LNCaP clone FGC (cell line): ENCODE measurements at places on chromosomes 11 and 22.

DNA sequence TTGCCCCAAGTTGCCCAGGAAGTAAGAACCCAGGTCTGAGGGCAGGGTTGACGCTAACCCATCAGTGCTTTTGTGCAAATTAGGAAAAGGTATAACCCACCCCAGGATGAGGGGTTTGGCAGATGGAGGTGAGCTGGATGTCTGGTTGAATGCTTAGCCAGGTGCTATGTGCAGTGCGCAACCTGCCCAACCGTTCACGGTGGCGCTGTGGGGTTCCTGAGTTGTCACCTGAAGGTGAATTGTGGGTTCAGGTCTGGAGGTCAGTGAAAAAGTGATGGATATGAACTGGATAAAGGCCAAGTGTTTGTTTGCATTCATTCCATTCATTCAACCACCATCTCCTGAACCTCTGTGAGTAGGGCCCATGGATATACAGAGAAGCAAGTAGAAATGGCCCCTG lies 14.3 kb upstream of the LGALS2 start:
- DNase-seq: no peak

DNA sequence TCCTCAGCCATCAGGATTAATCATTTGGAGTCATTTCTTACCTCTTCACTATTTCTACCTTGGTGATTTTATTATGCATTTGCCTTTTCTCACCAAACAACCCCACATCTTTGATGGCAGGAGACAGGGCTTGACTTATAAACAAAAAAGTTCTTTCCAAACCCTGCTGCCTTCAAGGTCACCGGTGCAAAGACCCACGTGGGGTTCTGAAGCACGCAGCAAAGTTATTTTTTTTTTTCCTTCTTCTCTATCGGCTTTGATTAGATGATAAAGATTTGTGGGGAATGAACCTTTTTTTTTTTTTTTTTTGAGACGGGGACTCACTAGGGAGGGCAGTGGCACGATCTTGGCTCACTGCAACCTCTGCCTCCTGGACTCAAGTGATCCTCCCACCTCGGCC lies 44.1 kb downstream of the DRG1 start:
- no peak for DNase-seq

- DNase-seq: no peak
Observed at GRCh38 chr11:69040581-69041260, 8.0 kb upstream of the TPCN2 start.

- no peak for DNase-seq
Observed at GRCh38 chr11:1009991-1010390, 26.5 kb downstream of the MUC6 start.

- DNase-seq: no peak
Observed at GRCh38 chr22:24772493-24773220, 1.9 kb downstream of the PIWIL3 start.

DNA sequence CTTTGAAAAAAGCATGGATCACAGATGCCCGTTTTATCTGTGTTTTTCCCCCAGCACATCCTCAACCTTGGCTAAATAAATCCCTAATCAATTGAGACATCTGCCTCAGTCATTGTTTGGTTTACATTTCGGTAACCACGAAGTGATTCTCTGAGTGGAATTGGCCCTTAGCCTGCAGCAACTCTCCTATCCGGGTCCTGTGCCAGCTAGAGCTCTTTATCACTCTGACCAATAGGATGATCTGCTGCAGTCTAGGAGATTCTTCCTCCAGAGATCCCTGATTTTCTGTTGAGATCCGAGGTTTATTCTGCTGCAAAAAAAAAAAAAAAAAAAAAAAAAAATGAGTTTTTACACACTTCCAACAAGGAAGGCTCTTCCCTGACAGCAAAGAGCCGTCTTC lies 137.3 kb downstream of the KCNA4 start:
- no peak for DNase-seq

- no peak for DNase-seq
Observed at GRCh38 chr11:120739780-120740179, 228.2 kb downstream of the GRIK4 start.

GRCh38 chr22:46815896-46816731 lies 53.7 kb downstream of the TBC1D22A start:
- DNase-seq: no peak

DNA sequence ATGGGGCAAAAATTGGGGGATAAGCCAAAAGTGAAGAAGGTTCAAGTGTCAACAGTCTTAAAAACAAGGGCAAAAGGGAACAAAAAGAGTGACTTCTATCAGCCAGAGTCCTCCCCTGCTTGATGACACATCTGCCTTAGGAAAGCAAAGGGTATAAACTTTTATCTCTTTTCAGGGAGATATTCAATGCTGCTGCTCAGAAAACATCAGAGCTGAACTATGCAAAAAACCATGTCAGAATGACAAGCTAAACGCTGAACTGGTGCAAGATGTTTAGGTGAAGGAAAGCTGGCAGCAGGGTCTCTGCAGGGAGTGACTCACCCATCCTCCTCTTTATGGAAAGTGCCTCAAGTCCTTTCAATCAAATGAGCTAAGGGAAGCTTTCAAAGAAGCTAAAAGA lies 24.7 kb downstream of the ALG9 start:
- no peak for DNase-seq

GRCh38 chr22:23850136-23850611 lies 7.5 kb upstream of the SLC2A11 start:
- no peak for DNase-seq

DNA sequence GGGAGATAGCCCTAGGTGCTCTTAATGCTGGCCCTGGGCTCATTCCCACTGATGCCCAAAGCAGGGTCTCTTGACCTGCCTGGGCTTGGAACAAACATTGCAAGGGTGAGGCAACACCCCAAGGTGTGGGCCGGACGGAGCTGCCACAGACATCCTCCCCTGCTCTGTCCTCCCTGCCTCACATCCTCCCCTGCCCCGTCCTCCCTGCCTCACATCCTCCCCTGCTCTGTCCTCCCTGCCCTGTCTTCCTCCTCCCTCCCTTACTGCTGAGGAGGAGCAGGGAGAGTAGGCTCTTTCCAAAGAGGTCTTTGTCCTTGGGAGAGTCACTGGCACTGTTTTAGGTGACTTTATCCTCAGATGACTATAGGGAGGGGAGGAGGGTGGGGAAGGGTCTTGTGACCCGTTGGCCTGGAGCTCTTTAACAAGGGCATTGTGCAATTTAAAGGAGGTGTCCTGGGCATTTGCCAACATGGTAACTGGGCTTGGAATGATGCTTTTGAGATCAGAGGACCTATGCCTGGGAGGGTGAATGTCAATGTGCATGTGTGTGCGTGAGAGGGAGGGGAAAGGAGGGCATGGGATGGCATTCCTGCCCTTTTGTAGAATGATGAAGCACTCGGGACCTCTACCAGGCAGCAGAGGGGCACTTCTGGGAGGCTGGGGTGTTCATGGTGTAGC lies 700 bp downstream of the FAM180B start:
- DNase-seq: no peak

GRCh38 chr11:93942176-93942575 lies 79.0 kb upstream of the HEPHL1 start:
- no peak for DNase-seq

- no peak for DNase-seq
Observed at GRCh38 chr11:133919330-133920108, 37.2 kb downstream of the IGSF9B start.

DNA sequence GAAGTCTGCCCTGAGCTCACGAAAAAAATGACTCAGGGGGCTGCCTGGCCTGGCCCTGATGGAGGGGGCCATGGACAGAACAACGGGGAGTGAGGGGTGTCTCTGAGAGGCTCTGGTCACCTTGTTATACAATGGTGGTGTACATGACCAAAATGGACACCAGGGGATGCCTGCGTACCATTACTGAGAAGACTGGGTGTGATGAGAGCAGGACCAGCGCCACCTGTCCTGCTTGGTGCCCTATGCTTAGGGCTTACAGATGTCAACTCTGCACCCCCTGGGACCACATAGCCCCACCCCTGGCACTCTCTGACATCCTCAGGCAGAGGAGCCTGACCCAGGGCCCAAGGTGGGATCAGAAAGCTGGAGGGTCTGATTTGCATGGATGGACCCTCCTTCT lies 104.8 kb downstream of the ZNF280B start:
- no peak for DNase-seq

GRCh38 chr11:131483453-131483852 lies 113.0 kb downstream of the NTM start:
- no peak for DNase-seq
